ENCODE measurements at places on chromosomes 16 and 17.
A peak's percentile ranks its signal among the peaks of the same experiment; 100 is the strongest.

DNA sequence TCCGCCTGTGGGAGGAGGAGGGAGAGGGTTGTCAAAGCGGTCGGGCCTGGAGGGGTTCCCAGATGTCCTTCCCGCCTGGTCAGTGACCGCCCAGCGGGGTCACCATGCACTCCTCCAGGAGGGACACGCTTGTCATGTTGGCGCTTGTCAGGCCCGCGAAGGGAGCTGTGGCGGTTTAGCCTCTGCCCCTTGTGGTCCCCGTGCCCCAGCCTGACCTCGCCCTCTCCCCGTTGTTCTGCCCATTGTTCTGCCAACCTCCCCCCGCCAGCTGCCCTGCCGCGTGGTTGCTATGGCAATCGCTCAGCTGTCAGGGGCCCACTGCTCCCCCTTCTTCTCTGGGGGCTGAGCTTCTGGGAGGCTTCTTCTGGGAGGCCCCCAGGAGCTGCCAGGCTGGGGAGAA is 146.4 kb upstream of the CIBAR2 start:
- DNase-seq = no peak

DNA sequence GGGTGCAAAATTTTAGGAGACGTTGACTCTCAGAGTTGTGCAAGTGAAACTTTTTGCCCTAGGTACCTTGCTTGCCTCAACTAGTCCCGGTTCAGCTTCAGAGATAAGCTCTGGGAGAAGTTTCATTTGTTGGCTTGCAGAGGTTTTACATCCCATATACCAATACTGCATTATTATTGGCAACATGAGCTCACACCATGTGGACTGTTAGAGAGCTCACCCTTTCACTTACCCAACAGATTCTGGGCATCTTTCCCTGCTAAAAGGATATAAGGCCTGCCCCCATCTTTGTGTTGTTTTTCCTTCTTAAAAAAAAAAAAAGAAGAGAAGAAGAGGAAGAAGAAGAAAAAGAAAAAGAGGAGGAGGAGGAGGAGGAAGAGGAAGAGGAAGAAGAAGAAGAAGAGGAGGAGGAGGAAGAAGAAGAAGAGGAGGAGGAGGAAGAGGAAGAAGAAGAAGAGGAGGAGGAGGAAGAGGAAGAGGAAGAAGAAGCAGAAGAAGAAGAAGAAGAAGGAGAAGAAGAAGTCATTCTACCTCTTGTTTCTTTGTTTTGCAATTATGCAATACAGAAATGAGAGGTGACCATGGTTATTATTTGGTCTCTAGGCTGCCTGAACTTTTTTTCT is 292.6 kb upstream of the IRX3 start:
- DNase-seq = no peak

- DNase-seq = no peak
Observed at GRCh38 chr16:27531826-27532800, 17.6 kb downstream of the GTF3C1 start.

GRCh38 chr17:64515419-64515818 is 8.6 kb downstream of the CEP95 start:
- DNase-seq = no peak

DNA sequence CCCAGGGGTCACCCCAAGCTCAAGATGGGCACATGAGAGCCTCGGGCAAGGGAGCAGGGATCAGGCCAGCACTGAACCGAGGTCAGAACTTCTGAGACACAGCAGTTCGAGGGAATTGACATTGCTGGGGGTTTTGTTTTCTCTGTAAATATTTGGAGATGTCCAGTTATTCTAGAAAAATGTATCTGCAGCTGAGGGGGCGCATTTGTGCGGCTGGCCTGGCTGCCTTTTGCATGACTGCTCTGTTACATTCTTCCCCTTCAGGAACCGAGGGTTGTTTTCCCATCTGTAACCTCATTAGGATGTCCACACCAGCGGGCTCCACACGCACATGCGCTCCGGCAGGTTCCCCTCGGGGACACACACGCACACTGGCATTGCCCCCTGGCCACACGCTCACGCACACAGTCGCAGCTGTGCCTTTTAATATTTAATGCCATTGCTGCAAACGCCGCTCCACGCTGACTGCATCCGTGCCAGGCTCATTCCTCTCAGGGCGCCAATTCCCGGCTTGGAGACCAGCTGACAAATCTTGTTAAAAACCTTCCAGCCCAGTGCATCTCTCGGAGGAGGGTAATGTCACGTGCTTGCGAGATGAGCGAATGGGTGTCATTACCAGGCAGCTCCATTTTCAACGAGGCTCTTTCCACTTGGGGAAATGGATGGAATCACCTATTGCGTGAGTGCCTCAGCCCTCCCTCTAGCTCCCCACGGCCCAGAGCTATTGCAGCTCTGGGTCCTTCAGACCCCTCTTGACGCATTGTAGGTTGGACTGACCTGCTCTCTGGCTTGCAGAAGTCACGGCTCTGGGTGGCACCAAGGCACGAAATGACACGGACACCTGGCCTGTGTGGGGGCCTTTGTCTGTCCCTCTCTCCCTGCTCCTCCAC is 13.1 kb downstream of the CCR7 start:
- peak; percentile 97 for DNase-seq

- DNase-seq = no peak
Observed at GRCh38 chr17:62656446-62656845, 29.0 kb downstream of the MRC2 start.

DNA sequence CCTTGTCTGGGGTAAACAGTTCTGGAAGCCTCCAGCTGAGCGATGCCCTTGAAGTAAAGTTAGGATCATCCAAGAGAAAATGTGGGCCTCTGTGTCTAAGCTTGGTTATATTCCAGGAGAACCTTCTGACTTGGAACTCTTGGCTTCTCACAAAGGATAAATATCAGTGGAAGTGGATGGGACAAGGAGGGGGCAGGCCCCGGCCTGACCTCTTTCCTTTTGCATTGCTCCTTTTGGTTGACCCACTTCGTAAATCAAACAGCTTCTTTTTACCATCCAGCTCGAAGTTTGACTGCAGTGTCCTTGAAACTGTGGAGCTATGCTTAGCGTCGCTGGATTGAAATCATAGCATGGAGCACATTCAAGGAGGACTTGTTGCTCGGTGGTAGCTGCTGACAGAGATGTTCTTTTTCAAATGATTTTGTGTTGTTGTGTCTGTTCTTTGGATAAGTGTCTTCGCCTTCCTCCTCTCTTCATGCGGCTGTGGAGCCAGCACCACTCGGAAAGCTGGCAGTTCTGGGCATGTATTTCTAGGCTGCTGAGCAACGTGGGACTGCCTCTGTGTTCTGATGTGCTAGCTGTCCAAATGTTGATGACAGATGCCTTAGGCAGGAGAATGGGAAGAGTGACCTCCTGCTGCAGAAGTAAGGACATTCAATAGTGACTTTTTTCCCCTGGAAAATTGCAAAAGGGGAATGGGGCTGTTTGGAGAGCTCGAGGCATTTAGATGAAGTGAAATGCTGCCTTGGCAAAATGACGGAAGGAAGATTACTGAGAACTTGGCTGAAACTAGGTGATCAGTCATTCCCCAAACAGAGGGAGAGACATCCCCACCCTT is 4.5 kb downstream of the MINK1 start:
- DNase-seq = no peak

DNA sequence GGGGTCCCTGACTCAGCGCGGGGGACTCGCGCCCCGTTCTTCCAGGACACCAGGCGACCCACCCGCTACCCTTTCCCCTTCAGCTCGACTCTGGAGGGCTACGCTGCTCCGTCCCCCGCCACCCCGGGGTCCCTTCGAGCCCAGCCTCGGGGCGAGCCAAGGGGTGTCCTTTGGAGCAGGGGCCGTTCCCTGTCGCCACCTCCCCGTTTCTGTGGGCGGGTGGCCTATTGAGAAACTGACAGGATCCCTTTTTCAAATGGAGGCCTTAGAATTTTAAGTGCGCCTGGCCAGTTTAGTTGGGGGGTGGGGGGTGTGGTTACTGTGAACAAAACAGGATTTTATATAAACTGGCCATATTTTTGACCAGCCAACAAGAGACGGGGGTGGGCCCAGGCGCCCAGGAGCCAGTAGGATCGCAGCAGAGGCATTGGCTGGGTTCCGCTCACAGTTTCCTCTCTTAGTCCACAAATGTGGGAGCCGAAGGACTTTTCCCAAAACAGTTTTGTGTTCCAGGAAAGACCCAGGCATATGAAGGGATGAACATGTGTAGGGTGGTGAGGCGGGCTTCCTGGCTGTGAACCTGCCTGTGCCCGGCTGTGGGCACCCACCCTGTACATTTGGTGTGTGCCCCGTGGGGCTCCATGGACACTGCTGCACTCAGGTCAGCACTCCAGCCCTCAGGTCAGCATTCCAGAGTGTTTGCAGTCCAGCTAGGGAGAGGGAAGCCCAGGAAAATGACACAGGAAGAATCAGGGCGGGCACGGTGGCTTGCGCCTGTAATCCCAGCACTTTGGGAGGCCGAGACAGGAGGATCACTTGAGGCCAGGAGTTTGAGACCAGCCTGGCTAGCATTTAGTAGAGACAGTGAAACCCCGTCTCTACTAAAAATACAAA is 722 bp upstream of the TIMP2 start:
- DNase-seq = peak; percentile 69

DNA sequence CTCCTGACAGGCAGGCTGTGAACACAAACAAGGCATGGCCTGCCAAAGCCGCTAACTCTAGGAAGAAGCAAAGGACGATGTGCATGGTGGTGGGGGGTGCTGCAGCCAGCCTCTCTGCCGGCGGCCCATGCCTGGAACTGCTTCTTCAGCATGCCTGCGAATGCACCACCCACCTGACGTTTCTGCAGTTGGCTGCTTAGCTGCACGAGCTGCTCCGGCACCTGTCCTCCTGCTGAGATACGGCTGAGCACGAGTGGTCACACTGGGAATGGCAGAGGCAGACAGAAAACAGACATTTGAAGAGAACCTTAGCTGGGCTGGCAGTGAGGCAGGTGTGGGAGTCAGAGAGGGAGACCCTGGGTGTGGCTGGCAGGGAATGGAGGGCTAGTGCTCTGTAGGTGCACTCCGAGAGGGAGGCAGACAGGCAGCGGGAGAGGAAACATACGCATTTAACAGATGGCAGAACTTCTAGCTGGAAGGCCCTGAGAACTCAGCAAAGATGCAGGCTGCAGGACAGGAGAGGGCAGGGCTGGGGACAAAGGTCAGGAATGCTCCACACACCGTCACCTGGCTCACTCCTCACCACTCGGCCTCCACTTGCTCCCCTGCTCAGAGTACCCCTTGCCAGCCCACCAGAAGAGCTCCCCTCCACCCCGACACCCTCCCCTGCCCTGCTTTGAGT is 5.2 kb downstream of the FLCN start:
- DNase-seq = no peak

GRCh38 chr17:77882040-77882439 is 76.5 kb upstream of the TNRC6C start:
- DNase-seq = no peak

DNA sequence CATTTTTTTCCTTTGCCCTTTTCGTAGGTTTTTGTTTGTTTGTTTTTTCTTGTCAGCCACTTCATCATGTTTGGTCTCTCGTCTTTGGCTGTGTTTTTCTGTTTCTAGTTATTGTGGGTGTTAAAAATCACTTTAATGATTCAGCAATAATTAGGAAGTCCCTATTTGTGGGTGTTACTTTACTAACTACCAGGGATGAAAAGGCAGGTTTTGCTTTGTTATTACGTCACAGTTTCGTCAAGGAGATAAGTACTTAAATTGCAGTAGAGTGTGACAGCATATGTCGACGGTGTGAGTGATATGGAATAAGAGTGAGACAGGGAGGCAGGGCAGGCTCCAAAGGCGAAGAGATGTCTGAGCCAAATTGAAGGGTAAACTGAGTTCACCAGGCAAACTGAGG is 479.6 kb downstream of the WWOX start:
- no peak for DNase-seq

GRCh38 chr17:75985986-75986385 is 6.9 kb downstream of the TEN1 start:
- no peak for DNase-seq

- no peak for DNase-seq
Observed at GRCh38 chr16:53626811-53627210, 76.8 kb downstream of the RPGRIP1L start.

DNA sequence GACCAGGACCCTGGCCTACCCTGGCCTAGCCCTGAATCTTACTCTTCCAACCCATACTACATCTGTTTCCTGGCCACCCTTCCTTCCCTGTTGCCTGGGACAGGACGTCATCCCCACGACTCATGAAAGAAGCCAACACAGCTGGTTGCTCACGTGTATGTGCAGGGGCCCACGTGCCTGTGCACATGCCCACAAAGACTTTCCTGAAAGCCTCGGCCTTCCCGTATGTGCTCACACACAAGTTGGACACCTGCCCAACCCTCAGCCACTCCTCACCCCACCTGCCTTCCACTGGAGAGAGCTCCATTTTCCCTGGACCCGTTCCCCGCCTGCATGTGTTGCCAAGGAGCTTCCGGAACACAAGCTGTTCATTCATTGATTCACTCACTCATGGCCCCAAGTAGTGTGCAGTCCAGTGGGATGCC is 7.0 kb downstream of the PLXDC1 start:
- DNase-seq = no peak

DNA sequence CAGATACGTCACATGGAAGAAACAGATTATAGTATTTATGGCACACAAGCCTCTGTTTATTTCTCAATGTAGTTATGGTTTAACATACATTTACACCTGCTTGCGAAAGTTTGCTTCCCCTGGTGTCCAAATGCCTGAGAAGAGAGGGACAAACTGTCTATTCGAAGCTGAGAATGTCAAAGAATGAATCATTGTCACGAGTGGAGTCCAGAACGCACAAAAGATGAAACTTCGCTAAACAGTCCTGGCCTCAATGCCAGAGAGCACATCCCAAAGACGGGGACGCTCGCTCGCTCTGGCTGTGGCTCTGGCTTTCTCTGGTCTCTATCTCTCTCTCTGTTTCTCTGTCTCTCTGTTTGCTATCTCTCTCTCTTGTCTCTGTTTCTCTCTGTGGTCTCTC is 298.8 kb downstream of the FOXL1 start:
- no peak for DNase-seq

DNA sequence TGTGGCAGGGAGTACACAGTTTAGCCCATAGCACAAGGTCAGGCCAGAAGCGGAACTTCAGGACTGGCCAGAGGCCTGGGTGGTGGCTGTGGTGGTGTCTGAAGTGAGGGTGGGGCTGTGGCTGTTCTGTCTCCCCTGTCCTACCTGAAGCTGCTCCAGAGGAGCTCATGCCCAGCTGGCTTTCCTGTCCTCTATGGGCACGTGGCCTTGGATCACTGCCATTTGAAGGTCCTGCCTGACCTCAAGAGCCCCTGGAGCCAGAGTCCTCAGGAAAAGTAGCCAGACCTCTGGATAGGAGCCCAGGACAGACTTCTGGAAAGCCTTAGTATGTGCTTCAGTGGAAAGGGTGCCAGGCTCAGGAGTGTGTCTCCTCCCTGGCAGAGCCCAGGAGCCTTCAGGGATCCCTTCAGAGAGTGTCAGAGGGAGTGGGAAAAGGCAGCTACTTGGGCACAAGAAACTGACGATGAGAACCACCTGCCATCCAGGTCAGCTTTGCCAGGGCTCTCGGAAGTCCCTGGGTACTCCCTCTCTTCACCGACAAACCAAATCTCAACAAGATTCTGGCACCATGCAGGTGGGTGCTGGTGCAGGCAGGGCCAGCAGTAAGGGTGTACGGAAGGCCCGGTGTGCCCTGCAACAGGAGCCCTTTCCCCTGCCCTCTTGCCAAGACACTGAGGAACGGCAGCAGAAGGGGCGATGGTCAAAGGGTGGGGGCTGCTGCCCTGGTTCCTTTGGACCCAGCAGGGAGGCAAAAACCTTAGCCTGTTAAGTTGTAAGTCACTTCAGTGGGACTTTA is 153.7 kb downstream of the NTN1 start:
- DNase-seq = no peak

GRCh38 chr16:31089199-31089598 is 456 bp upstream of the PRSS53 start:
- DNase-seq = no peak

GRCh38 chr17:64773836-64774761 is 112.0 kb upstream of the SMURF2 start:
- DNase-seq = peak; percentile 7

- no peak for DNase-seq
Observed at GRCh38 chr17:38434178-38434665, 6.0 kb downstream of the ARHGAP23 start.

Data from AG09319 (cell line).